ENCODE measurements at places on chromosomes 3 and 15.

GRCh38 chr3:129256270-129256669 is 6.9 kb downstream of the COPG1 start:
- DNase-seq: no peak

DNA sequence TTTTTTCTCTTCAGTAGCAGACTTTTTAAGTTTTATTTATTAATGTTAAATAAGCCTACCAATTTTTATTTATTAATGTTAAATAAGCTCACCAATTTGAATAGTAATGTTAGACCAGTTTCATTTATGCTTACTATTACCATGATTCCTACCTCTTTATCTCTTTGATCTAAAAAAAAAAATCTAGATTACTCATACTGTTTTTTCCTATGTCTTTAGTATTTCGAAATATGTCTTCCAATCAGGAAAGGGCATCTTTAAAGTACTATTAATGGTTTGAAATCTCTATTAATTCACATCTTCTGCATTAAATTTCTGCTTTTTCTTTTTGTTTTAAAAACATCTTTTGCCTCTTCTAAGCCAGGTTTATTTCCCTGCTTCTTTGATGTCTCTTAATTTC is 27.5 kb upstream of the MAPKBP1 start:
- no peak for DNase-seq

GRCh38 chr3:108215871-108216270 is 6.4 kb downstream of the IFT57 start:
- DNase-seq: no peak

GRCh38 chr15:48265135-48265534 is 59.0 kb downstream of the SLC12A1 start:
- DNase-seq: no peak

- no peak for DNase-seq
Measured at GRCh38 chr3:17932136-17932771, 189.8 kb upstream of the TBC1D5 start.

DNA sequence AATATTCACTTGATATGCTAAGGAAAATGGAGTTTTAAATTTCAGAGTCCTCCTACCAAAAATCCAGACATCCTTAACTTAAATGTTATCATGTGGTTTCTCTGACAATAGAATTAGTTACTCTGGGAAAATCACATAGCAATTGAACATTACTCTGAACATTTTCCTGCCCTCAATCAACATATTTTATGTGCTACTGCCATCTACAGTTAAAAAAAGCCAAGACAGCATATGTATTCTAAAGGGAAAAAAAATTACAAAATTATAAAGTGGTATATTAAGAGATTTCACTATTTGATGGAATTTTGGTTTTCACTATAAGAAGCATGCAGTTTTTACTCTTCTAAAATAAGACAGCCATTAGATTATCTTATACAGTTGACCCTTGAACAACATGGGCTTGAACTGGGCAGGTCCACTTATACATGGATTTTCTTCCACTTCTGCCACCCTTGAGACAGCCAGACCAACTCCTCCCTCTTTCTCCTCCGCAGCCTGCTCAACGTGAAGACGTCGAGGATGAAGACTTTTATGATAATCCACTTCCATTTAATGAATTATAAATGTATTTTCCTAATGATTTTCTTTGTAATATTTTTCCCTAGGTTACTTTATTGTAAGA is 122.3 kb downstream of the ATP1B3 start:
- DNase-seq: no peak

DNA sequence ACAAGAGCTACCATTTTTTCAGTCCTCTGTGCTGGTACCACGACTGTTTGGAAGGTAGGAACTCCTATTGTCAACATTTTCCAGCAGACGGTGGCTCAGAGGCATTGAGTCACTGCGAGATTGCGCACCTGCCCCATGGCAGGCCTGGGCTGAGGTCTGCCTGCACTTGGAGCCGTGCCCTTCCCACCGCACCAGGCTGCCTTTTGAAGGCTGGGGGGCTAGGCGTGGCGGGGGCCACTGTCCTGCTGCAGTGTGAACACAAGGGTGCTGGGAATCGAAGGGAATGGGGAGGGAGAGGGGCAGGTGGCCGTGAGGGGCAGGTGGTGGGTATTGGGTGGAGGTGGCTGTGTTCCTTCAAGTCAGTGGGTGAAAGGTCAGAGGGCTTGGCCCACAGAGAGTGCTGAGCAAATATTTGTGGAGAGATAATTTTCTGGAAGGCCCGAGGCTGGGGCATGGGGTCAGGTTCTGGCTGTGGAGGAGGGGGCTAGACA is 16.3 kb downstream of the SNX33 start:
- no peak for DNase-seq

DNA sequence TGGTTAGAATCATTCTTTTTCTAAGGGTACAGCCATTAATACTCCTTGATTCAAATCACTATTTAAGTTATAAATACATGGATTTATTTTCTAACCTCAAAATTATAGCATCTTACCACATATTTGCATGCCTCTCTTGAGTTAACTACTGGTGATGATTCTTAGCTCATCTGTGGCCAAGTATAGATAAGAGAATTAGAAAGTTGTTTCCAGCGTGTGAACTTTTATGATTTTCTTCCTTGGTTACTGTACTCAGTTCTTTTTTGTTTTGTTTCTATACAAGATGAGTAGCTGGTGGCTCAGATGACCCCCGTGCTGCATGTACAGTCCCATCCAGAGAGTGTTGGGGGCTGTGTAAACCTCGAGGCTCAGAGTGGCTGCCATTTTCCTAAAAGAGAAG is 124.6 kb downstream of the IGF1R start:
- DNase-seq: no peak

GRCh38 chr3:27467545-27467944 is 16.6 kb downstream of the SLC4A7 start:
- DNase-seq: no peak

- DNase-seq: no peak
Measured at GRCh38 chr3:47008234-47008796, 28.8 kb downstream of the NBEAL2 start.

- DNase-seq: no peak
Measured at GRCh38 chr15:81334768-81335435, 11.0 kb upstream of the STARD5 start.

DNA sequence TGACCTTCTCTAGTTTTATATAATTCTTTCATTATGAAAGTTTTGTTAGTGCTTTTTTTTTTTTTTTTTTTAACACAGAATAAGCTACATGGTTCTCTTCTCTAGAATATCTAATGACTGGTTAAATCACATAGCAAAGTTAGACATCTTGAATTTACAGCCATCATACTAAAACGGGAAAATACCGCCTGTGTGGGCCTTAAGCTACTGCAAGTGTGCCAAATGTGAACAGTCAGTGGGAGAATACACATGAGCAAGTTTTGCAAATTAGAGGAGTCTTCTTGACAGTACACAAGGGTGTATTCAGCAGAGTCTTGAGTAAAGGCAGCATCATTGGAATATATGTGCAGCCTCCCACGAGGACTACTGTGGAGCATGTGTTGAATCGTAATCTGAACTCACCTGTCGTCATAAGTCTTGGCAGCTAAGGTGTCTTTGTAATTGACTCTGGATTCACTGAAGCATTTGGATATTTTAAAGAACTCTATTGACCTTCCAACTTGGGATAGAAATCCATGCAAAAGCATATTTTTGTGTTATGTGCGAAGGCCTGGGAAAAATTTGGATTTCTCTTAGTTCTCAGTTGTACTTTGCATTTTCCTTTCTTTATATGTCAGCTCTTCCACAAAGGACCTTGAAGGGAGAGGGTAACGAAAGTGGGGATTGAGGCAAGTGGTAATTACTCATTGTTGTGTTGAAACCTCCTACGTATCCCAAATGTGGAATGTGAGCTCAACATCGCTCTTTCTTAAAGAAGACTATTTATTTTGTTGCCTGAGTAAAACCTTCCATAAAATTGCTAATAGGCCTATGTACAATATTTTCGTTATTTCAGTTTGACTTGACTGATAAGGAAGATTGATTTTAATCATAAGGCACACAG is 117.4 kb downstream of the ATG7 start:
- DNase-seq: no peak

DNA sequence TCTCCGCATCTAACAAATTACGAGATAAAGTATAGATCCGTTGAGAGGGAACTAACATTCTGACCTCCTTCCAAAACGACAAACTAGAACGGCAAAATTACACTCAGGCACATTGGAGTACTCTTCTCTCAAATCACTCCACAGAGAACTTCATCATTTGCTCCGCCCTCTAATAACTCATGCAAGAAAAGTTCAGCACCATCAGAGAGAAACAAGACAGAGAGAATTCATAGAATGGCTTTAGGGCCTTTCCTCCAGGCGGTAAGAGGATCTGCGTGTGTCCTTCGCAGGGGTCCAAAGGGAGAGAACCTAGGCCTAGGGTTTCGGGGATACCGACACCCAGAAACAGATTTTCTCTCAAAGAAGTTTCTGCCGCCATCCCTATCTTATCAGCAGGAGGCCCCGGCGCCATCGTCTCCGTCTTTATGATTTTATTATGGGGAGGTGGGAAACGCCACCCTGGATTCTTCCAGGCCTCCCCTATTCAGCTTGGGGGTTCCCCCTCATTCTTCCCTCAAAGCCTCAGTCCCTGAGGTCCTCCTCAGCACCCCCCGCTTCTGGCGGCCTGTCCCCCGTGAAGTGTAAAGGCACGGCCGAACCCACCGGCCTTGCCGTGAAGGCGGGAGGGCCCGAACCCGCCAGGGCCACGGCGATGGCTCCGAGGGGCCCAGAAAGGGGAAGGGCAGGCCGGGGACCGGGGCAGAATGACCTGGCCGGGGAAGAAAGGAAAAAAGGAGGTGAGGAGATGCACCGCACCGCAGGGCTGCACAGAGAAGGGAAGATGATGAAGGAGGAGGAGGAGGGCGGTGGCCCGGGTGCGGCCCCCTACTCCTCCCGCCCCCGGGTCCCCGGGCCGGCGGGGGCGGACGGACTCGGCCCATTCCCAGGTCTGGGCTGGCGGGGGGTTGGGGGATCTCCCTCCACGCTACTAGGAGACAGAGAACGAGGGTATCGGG is 768 bp downstream of the UBXN7 start:
- DNase-seq: no peak

- no peak for DNase-seq
Measured at GRCh38 chr3:11591391-11592282, 52.1 kb downstream of the VGLL4 start.

DNA sequence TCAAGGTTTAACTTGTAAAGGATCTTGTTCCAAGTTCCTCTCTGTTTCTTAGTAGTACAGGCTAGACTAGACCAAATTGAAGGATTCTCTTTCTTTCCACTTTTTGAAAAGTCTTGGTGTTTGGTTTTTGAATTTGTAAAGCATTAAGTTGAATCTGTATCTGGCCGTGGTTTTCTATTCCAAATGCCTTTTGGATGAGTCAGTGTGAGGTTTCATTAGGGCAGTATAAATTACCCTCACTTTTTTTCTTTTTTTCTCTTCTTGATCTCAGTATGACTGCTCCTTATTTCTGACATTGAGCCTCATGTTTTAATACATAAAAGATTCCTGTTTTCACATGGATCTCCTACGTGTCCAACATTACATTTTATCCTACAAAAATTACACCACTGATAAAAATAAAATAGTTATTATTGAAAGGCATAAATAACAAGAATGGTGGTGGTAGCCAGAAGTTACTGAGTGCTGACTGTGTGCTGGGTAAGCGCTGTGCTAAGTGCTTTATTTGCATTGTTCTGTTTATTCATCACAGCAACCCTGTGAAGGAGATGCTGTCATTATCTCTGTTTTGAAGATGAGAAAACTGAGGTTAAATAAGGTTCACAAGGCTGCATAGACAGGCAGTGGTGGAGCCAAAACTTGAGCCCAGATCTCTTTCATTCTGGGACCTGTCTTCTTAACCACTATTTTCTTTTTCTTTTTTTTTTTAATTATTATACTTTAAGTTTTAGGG is 48.3 kb downstream of the MITF start:
- no peak for DNase-seq

DNA sequence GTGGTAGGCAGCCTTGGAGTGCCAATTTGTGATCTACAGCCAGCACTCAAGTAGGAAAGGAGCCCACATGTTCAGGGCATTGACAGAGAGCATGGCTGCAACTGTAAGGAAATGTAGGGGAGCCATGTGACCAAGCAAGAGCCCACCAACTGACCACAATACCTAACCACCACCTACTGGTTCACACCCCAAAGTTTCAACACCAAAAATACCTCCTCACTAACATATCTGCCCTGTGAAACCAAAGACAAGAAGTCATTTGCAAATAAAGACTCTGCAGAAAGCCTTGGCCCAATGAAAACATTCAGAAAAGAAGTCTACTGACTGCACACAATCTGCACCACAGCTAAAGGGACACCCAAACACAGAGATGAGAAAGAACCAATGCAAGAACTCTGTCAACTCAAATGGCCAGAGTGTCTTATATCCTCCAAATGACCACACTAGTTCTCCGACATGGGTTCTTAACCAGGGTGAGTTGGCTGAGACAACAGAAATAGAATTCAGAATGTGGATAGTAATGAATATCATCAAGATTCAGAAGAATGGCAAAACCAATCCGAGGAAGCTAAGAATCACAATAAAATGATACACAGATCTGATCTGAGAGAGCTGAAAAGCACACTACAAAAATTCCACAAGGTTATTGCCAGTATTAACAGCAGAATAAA is 40.6 kb downstream of the SLC9C1 start:
- no peak for DNase-seq

DNA sequence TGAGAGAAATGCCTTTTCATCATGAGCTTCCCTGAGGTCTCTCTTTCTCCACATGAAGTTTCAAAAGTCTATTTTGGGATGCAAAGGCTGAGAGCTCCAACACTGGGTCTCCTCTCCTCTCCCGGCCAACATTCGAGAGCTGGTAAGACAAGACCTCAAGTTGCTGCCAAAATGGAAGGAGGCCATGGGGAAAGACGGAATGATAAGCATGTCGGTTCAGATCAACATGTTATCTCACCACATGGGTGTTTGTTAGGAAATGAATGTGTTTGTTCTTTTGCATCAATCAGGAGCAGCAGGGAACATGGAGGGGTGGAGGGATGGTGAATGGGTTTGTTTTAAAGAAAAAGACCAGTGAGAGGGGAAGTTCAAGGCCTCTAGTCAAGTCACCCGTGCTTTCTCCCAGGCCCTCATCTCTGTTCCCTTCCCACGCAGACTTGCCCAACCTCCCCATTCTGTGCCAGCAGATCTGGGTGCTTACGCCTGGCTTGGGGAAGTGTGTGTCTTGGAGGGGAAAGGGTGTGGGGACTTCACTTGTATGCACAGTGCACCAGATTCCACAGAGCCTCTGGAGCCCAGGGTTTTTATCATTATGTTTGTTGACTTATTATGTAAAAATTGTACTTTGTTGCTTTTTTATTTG is 23.5 kb upstream of the ATP10A start:
- no peak for DNase-seq

GRCh38 chr3:43319794-43320193 is 33.5 kb downstream of the SNRK start:
- DNase-seq: no peak

DNA sequence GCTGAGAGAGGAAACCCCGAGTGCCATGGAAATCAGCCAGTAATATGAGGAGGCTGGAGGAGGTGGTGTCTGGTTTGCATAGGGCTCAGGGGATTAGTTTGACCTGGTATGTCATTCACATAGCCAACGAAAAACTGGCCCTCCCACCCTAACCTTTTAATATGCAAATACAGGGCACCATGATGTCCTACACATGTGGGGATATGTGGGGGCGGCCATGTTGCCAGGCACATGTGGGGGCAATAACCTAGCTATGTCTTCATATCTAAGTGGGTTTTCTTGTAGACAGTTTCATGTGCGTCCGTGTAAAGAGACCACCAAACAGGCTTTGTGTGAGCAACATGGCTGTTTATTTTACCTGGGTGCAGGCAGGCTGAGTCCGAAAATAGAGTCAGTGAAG is 110.1 kb downstream of the MOBP start:
- no peak for DNase-seq

- no peak for DNase-seq
Measured at GRCh38 chr3:107705046-107705445, 182.3 kb downstream of the BBX start.

- DNase-seq: no peak
Measured at GRCh38 chr3:146313746-146314111, 62.8 kb upstream of the PLSCR4 start.
